COLO829 (cell line): ENCODE measurements at places on chromosomes 5 and 9.

GRCh38 chr5:79464695-79465332 lies 49.1 kb downstream of the HOMER1 start:
- DNase-seq: peak; percentile 40

DNA sequence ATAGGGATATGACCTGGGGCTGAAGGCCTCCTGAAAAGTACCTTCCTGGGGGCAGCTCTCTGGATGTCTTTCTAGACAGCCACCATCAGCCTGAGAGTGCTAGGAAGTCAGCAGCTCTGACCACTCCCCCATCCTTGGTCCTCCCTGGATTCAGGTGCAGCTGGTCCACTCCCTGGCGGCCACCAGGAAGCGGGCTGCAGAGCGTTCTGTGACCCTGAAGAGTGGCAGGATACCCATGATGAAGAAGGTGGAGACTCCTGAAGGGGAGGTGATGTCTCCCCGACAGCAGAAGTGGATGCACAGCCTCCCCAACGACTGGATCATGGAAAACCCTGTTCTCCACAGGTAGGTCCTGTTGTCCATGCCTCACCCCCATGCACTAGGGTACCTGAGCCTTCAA lies 1.8 kb downstream of the CCDC180 start:
- DNase-seq: no peak

DNA sequence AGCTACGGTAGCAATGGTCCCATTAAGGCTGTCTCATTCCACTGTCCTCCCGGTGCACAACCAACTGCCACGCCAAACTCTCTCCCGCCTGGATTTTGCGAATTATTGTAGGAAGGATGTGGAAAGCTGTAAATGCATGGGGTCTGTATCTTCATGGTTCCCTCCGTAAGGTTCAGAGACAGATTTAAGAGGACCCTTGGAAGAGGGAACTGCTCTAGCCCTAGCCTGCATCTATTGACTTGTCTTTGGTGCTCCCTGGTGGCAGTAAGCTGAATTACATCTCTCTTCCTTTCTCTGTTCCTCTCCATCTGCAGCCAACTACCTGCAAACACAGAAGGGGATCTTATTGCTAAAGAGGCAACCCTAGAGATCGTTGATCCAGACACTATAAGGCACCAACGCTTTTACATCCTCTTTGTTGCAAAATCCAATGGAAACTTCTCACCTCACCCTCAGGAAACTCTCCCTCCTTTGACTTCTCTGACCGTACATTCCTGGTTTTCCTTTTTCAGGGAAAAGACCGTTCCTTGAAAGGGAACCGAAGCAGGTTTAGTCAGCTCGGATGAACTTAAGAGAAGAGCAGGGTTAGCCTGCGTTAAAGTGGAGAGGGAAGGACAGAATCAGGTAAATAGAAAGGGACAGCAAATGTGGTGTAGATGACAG lies 11.9 kb downstream of the CAPSL start:
- no peak for DNase-seq

- DNase-seq: no peak
Measured at GRCh38 chr9:78644359-78644758, 347.4 kb downstream of the PSAT1 start.

- DNase-seq: no peak
Measured at GRCh38 chr5:178476531-178476930, 113.7 kb downstream of the COL23A1 start.

DNA sequence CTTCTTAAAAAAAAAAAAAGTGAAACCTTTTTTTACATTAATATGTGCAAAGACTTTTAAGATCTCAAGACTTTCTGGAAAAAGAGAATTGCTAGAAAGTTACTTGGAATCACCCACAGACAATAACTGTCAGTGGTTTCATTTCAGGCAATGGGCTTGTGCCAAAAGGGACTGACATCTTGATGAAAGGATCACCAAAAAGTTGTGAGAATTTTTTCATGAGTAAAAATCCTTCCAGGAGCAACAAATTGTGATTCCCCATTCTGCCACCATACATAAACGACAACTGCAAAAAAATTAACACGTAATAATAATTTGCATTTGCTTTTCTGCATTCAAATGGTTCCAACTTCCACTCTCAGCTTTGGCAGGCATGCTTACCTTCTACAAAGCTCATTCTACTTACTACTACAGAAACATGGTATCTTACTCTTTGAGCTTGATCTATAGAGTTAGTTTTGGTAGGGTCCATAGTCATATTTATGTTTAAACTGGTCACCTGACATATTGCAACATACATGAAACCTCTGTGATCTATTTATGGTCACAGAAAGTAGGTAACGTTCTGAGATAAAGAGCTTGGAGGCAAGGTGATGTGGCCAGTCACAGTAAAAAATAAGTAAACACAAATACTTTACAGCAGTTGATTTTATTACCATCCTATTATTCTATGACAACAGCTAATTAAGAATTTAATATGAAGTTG lies 3.0 kb downstream of the NREP start:
- DNase-seq: no peak

DNA sequence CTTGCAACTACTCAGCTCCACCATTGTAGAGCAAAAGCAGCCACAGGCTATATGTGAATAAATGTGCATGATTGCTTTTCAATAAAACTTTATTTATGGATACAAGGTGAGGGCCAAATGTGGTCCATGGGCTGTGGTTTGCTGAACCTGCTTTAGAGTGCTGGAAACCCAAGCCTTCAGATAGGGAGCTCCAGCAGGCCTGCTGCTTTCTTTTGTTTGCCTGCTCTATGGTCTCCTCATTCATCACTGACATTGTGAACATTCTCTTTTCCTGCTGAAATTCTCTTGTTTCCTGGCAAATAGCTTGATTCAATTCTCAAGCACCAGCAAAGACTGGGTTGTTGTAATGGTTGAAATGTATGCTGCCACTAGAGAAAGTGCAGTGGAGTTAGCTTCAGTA lies 26.0 kb downstream of the EGFLAM start:
- DNase-seq: no peak
